ENCODE measurements at places on chromosomes 2 and 18.
A peak's percentile ranks its signal among the peaks of the same experiment; 100 is the strongest.

GRCh38 chr18:37160038-37160820, 331.3 kb downstream of the KIAA1328 start:
- DNase-seq = no peak

- DNase-seq = no peak
These were observed 7.9 kb downstream of the RDH14 start for GRCh38 chr2:18552351-18553077.

DNA sequence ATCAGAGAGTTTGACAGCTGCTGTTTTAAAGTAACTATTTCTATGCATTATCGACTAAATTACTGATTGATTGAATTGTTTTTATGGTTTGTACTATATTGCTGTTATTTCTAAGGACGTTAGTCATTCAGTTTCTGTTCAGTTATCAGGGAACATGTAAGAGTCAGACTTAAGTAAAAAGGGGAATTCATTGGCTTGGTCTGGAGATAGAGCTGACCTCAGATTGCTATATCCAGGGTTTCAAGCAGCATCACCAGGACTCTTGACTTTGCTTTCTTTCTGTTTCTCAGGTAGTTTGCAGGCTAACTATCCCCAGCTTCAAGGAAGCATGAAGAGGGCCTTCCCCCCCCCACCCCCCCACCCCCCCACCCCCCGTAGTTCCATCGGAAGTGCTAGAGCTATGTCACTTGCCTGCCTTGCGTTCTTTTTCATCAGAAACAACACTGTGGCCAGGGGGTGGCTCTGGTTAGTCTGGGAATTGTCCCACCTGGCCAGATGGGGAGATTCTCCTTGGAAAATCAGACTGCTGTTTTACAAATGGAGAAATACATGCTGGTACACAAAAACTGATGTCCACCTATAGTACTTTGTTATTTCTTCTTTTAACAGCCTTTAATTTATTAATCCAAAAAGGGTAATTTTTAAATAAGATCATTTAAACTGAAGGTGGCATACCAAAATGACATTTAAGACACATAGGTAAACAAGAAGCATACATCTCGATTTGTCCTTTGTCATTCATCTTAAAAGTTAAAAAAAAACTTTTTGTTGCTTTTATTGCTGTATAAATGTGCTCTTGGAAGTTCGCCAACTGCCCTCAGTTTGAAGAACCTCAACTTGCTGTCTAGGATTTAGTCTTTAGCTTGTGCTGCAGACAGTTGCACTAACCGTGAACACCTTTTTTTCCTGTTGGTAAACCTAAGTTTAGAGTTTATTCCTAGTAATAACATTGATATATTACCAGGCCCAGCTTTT, 9.4 kb downstream of the SMAD4 start:
- no peak for DNase-seq

- DNase-seq = peak; percentile 32
These were observed 632 bp downstream of the AFTPH start for GRCh38 chr2:64524604-64525316.

GRCh38 chr18:31648966-31649429, 35.4 kb downstream of the B4GALT6 start:
- DNase-seq = peak; percentile 45

DNA sequence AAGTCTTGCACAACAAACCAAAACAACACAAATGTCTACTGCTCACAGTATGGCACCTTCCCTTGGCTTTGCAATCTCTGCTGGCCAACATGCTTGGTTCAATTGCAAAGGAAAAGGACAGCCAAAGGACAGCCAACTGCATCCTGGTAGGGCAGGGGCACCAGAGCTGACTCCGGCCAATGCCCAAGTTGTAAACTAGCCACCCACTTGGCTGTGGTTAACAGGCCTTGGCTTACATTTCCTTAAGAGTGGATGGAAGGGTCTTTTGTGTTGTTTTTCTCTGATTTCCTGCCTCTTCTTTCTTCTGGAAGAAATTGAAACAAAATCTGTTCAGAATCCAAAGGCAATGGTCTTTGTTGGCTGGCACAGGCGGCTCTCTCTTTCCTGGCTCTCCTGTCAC, 119.1 kb upstream of the TRIB2 start:
- no peak for DNase-seq

DNA sequence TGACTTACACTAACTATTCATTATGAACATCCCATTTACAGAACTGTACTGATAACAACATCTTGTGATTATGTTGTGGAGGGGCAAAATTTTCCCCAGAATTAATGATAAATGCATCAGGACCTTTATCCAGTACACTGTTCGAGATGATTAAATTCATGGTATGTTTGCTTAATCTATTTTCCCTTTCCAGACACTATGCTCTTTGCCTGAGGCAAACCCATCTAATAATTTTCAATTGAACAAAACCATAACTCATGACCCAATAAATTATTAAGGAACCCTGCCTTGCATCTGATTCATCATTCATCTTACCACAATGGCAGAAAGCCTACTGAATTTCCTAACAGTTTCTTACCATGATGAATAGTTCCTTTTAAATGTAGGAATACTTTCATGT, 385.0 kb downstream of the DSEL start:
- no peak for DNase-seq

DNA sequence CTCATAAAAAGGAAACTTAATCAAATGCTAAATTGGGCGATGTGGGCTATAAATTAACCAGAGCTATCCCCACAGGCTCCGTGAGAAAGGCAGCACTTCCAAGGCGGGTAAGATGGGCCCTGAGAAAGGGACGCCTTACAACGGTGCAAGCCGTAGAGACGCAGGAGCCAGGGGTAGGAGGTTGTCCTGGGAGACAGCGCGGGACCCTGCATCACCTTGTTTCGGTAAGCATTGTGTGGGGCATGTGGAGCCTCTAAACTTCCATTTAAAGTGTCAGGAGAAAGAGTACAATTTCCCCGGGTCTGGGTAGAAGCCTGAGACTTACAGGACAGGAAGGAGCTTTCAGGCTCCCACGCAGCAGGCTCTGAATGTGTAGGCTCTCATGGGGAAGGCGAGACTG, 1.2 kb upstream of the PER2 start:
- DNase-seq = no peak

DNA sequence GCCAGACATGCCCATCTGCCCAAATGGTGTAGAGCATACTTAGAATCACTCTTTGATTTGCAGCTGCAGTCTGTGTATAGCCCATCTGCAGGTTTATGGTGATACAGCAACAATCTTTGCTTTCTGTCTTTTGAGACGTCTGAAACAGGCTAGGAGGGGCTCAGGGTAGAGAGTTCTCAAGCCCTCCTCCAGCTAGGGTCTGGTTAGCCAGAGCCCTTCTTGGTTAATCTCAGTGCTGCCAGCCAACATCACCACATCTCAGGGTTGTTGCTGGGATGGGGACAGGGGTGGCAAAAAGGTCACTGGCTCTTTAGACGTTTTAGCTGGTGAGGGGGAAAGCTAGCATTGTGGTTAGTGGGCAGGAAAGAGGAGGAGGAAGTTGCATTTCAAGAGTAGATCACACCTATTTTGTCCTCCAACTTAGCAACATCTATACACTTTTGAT, 136.6 kb upstream of the ACAA2 start:
- no peak for DNase-seq

GRCh38 chr2:144277622-144278354, 242.1 kb downstream of the ZEB2 start:
- no peak for DNase-seq

GRCh38 chr2:48391616-48392015, 138.3 kb upstream of the STON1 start:
- no peak for DNase-seq

DNA sequence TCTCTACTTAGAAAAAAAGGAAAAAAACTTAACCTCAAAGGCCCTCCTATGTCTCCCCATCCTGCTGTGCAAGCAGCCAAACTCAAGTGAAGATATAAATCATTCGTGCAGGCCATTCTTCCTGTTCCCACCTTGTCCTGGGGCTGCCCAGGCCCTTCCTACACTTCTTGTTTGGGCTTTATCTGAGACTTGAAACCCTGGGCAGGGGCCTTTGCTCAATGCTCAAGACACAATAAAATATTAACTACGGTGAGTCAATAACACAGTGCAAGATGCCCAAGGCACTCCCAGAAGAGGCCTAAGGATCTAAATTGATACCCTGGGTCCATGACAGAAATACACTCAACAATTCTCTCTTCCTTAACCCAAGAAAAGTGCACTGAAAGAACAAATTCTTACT, 67.6 kb downstream of the TBC1D8 start:
- peak; percentile 30 for DNase-seq

GRCh38 chr18:79433431-79433830, 37.7 kb downstream of the NFATC1 start:
- DNase-seq = no peak

DNA sequence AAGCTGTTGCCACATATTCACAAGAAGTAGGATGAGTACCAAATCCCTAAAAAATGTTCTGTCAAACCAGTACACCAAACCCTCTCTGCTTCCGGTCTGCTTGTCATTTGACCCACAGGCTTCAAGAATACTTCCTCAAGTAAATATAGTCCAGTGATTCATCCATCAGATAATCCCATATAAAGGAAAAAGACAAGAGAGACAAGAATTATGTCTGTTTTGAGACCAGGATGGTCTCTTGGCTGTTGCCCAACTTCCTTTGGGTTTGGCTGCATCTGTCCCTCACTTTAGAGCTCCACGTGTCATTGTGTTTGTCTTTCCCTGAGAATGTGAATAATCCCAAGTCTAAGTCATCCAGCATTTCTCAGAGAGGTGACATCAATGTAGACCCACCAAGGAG, 91.5 kb upstream of the NRP2 start:
- no peak for DNase-seq

- peak; percentile 68 for DNase-seq
These were observed 22.3 kb upstream of the CAVIN2 start for GRCh38 chr2:191869178-191869577.

- no peak for DNase-seq
These were observed 19.9 kb upstream of the UGT1A8 start for GRCh38 chr2:233597522-233597921.

- no peak for DNase-seq
These were observed 98.5 kb upstream of the CD226 start for GRCh38 chr18:70046207-70046606.

DNA sequence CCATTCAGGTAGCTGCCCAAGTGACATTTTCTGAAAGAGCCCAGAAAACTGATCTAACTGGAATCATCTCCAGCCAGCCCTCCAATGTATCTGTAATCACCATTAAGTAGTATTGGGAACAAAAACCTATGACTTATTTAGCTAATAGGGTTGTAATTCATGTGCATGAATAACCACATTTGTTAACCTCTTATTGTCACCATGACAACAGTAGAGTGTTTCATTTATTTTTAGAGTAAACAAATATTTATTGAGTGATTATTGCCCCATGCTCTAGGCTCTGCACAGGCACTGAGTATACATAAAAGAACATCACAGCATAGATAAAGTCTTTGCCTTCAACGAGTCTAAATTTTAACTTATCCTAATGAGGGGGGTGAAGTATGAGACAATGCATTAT, 265.4 kb upstream of the UBE2E3 start:
- DNase-seq = no peak

- DNase-seq = no peak
These were observed 46.7 kb upstream of the FHOD3 start for GRCh38 chr18:36250827-36251226.

DNA sequence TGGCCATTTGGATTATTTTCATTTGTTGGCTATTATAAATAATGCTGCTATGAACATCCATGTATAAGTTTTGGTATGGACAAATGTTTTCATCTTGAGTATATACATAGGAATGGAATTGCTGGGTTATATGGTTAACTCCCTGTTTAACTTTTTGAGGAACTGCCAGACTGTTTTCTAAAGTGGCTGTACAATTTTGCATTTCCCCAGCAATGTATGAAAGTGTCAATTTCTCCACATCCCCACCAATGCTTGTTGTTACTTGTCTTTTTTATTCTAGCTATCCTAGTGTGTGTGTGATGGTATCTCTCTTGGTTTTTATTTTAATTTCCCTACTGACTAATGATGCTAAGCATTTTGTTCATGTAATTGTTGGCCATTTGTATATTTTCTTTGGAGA, 90.6 kb upstream of the CYP26B1 start:
- DNase-seq = no peak

DNA sequence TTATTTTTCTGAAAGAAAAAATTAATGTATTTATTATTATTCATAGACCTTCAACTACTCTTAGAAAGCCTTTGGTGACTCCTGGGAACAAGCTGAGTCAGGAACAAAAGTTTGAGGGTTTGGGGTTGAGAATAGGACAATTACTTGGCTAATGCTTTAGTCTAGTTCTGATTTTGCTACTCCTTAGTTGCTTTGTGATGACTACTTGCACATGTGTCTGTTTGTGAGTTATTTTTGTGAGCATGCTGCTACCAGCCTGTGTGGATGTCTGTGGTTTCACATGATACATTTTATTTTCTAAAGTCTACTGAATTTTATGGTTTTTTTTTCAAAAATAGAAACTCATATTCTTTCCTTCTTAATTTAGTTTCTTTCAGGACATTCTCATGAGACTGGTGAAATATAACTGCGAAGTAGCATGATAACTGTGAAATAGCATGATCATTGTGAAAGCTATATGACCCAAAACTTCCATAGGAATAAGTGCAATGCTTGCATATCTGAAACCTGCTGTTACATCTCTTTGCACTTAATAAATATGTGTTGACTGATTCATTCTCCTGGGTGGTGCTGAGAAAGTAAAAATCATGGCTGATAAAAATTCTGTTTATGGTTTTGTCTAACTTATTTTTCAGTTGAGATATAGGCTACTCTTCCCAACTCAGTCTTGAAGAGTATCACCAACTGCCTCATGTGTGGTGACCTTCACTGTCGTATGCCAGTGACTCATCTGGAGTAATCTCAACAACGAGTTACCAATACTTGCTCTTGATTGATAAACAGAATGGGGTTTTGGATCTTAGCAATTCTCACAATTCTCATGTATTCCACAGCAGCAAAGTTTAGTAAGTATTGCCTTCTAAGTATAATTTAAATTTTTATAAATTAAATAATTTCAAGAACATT, 17.9 kb upstream of the IL18R1 start:
- no peak for DNase-seq

DNA sequence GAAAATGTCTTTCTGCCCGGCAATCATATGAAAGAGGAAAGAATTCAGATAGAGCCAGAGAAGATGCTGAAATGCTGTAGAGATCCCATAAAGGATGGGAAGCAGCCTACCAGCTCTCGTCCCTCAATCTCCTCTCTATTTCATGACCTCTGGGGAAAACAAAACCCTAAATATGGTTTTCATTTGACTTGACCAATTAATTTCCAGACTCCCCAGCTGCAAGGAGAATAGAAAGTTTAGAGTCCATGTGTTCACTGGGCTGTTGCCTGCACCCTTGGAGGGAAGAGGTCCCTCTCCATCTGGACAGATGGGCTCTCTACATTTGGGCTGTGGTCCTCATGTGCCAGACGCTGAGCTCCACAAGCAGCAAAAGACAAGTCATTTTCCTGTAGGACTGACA, 40.6 kb downstream of the CAPN13 start:
- DNase-seq = no peak

All from ACHN (cell line).